ENCODE measurements at places on chromosomes 6 and 20.

DNA sequence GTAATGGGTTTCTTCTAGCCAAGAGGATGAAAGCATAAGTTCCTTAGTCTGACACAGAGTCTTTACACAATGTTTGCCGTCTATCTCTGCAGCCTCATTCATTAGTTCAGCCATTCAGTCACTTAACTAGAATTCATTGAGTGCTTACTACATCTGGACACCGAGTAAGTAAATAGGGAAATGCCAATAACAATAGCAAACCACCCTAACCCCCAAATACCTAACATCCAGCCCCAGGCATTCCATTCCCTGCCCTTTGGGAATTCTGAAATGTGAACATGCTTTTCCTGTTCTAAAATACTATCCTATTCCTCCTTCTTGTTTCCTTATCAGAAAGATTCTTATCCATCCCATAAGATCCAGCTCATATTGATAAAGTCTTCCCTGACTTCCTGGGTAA is 277.6 kb upstream of the RNF217 start:
- DNase-seq, result no peak

DNA sequence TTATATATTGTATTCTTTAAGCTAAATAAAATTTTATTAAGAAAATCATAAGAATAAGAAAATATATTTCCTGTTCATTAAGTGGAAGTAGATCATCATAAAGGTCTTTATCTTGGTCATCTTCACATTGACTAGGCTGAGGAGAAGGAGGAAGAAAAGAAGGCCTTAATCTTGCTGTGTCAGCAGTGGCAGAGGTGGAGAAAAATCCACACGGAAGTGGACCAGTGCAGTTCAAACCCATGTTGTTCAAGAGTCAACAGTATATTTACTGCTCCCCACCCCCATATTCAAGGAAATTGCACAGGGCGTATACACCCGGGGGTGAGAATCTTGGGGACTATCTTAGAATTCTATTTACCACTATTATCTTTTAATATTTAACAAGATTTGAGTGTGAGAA is 178.6 kb upstream of the SCGN start:
- no peak for DNase-seq

DNA sequence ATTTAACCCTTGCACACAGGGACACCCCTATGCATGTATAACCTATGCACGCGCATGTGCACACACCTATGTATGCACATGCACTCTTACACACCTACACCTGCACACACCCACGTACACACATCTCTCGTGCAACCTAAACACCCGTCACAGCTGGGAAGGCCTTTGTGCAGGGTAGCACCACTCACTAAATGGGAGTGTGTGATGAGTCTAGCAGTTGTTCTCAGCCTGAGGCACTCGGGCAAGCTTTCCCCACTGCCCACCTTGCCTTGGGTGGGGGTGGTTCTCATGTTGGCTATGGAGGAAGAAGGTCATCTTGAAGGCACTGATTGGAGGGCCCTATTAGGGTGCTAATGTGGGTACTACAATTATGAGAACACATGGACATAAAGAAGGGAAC is 85.8 kb downstream of the DLL1 start:
- DNase-seq, result no peak

DNA sequence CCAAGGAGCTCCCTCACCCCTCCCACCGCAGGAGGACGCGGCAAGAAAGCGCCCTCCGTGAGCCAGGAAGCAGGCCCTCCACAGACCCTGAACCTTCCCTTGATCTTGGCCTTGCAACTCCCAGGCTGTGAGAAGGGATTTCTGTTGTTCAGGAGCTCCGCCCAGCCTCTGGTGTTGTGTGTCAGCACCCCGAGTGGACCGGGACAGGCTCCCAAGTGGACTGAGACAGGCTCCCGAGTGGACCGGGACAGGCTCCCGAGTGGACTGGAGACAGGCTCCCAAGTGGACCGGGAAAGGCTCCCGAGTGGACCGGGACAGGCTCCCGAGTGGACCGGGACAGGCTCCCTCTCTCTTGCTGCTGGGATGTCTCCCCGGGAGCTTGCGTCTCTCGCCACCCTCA is 9.3 kb upstream of the NTSR1 start:
- DNase-seq, result no peak

- DNase-seq, result no peak
These were observed 12.1 kb upstream of the NDUFAF4 start for GRCh38 chr6:96909811-96910210.

DNA sequence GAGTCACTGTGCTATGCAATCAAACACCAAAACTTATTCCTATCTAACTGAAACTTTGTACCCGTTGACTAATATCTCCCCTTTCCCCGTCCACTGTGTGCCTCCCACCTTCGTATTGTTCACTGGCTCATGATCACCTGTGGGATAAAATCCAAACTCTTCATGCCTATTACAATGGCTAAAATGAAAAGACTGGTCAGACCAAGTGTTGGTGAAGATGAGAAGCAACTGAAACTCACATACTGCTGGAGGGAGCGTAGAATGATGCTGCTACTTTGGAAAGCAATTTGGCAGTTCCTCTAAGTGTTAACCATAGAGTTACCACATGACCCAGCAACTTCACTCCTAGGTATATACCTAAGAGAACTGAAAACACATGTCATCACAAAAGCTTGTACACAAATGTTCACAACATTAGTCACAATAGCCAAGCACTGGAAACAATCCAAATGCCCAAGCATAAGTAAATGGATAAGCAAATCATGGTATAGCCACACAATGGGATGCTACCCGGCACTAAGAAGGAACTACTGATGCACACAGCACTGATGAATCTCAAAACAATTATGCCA is 13.1 kb downstream of the RPS10 start:
- DNase-seq, result no peak

- no peak for DNase-seq
These were observed 469.7 kb downstream of the CDKAL1 start for GRCh38 chr6:21003780-21004541.

DNA sequence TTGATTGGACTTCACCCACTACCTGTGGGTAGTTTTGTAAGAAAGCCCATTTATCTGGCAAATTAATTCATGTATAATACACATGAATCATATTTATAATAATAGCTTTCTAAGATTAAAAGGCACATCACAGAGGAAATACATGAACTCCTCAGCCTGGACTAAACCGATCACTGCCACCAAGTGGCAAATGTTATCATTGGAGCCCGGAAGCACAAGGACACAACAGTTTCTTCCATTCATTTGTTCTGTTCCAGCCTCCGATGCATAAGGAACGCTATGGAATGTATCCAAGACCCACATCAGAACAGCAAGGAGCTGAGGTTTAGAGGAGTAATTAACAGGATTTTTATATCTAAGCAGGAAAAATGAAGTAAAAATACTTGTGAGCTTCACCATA is 13.9 kb upstream of the IPCEF1 start:
- DNase-seq, result no peak

- DNase-seq, result no peak
These were observed 5.3 kb downstream of the PTK6 start for GRCh38 chr20:63531686-63532448.

DNA sequence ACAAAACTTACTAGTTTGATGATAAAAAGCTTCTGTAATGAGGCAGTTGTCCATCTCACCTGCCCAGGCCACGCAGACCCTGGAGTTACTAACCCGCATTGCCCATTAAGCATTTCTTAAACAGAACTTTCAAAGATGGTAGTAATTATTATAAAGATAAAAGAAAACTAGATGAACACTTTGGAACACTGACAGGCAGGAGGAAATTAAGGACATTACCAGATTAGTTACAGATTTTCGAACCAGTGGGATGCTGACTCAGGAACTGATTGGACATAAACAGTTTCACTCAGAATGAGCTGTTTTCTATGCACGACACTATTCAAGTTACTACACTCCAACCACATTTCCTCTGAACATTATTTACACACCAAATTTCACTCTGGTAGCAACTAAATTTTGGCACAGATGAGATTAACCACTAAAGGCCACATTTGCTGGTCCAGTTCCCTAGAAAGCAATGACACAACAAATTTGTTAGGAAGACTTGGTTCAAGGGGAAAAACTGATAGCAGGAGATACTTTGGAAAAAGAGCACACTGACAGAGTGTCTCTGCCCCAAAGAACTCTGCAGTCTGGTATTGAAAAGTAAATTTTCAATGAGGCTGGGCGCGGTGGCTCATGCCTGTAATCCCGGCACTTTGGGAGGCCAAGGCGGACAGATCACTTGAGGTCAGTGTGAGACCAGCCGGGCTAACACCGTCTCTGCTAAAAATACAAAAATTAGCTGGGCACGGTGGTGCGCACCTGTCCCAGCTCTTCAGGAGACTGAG is 3.0 kb downstream of the ROMO1 start:
- no peak for DNase-seq

DNA sequence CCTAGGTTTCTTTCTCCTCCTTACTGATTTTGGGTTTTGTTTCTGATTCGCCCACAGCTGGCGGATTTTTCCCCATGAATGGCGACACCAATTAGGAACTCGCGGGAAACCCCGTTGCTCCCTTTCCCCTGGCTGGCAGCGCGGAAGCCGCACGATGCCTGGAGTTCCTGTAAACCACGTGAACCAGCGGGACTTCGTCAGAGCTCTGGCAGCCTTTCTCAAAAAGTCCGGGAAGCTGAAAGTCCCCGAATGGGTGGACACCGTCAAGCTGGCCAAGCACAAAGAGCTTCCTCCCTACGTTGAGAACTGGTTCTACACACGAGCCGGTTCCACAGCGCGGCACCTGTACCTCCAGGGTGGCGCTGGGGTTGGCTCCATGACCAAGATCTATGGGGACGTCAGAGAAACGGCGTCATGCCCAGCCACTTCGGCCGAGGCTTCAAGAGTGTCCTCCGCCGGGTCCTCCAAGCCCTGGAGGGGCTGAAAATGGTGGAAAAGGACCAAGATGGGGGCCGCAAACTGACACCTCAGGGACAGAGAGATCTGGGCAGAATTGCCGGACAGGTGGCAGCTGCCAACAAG is 3.2 kb upstream of the SEC23B start:
- DNase-seq, result no peak

DNA sequence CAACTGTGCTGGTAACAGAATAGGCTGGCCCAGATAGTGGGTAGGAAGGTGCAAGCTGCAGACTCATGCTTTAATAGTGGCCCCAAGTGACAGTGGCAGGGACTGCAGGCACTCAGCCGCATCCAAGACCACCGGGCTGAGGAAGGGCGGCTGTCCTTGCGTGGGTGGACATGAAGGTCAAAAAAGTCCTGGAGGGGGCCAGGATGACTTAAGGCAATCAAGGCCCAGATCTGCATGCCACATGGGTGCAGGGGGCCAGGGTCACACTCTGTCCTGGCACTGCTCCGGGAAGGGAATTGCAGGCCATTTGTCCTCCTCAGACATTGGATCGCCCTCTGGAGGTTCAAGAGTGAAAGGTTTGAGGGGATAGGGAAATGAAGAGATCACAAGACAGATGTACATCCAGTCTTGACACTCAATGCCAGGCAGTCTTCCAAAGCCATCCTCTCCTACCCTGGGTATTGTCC is 10.4 kb upstream of the VNN2 start:
- no peak for DNase-seq

DNA sequence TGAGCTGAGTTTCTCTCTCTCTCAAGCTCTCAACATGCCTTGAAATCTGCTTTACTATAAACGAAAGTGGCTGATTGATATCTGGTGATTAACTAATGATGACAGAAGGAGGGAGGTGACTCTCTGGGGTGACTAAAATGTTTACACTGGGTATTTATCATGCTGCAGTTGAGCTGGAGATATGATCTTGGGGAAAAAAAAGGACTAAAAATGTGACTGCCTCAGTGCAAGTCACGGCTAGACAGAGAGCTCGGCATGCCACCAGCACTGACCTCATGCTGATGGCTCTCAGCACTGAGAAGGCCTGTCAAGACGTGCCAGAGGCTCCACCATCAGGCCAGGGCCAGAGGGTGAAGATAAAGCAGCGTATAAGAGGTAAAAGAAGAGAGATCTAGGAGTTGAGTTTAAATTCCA is 103.1 kb upstream of the SPACA1 start:
- no peak for DNase-seq

- DNase-seq, result no peak
These were observed 105.6 kb downstream of the BTBD3 start for GRCh38 chr20:12023194-12023795.
